ENCODE measurements at places on chromosomes 7 and 10.

DNA sequence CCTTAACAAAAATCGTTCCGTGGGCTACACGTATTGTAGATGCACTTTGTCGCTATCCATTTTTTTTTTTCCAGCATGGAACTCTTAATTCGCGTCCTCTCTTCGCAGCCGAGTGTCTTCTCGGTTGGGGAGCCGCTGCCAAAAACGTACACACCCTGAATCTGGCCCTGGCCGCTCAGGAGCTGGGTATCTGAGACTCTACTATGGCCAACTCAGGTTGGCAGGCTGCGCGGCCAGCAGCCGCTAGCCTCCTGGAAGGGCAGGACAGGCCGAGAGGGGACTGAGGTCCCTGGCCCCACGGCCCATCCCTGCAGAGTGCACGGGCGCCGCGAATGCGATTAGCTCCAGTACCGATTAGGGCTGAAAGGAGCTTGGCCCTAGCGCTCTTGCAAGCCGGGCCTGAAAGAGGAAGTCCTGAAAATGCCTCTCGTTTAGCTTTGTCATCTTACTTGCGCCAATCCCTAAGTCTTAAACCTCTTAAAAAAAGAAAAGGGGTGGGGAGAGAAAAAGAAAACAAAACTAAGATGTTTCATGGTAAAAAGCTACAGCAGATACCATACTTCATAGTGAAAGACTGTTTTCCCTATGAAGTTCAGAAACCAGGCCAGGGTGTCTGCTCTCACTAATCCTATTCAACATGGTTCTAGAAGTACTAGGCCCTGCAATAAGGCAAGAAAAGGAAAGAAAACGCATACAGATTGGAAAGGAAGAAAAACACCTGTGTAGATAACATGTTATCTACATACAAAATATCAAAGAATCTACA lies 113.2 kb upstream of the RHEB start:
- DNase-seq = peak; percentile 38

- no peak for DNase-seq
Observed at GRCh38 chr10:7100032-7100702, 310.7 kb downstream of the SFMBT2 start.

- no peak for DNase-seq
Observed at GRCh38 chr10:43174969-43175368, 36.7 kb downstream of the CSGALNACT2 start.

DNA sequence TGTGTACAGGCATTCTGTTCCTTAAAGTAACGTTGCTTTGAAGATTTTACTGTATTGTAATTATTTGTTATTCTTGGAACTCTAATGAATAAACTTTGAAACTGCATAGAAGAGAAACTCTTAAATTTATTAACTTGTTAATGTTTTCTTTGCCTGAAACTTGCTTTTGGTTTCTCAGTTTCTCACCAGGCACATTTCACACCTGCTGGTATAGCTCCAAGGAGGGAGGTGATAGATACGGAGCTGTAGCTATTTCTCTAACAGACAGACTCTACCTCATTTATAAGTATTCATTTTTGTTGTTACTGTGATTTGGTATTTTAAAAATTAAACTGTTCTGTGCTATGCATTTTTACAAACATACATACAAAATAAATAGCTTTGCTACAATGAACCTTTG lies 32.7 kb downstream of the R3HCC1L start:
- no peak for DNase-seq

DNA sequence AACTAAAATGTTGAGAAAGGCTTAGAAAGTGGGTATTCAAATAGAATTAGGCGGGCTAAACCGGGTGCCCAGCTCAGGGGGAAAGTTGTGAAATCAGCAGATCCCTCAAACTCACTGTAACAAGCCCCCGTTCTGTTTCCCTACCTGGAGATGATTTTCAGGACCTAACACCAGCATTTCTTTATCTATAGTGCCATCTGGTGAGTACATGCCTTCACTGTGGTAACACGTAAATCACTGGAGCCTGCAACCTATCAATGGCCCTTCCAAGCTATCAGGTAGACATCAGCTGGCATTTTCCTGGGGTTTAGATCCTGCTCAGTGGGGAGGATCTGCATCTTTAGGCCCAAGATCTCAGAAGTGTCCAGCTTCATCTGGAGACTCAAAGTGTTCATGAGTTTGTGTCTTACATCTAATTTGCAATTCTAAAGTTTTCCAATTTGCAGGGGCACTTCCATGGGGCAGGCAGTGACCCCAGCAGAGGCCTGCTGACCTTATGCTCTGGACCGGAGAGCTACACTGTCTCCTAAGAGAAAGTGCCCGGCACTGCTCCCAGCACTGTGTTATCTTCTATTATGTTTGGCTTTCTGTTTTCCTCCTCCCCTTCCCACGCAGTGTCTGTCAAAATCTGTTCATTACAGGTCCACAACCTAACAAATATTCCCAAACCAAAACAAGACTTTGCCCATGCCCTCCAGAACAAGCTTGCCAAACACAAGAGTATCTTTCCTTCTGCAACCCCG lies 132.5 kb downstream of the LSM5 start:
- DNase-seq = no peak

DNA sequence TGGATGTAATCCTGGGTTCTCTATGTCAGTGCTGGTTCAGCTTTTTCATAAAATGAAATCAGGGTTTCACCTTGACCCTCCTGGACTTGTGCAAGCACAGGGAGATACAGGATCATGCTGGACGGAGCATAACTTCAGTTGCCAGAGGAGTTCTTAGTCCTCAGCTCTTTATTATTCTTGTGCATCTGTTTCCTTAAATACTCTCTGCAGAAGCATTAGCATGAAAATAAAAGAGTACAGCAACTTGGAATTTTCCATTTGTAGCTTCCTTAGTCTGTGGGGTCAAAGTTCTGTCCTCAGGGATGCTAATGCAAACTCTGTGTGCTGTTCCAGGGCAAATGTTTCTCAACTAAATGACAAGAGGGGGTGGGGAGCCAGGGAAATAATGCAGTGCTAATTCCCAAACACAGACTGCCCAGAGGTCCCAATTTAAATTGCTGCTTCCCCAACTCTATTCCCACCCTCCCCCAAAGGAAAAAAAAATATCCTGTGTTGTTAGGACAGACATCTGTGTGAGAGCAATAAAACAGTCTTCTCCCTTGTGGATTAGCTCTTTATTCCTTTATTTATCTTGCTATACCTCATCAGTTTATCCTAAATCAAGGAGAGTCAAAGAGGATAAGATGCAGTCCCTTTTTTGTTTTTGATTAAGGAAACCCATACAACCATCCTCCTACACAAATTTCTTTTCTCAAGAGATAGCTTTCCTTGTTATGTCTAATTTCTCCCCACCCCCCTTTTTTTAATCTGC lies 905.0 kb downstream of the LRMDA start:
- peak; percentile 68 for DNase-seq

- DNase-seq = no peak
Observed at GRCh38 chr7:41326616-41327015, 376.3 kb downstream of the INHBA start.

DNA sequence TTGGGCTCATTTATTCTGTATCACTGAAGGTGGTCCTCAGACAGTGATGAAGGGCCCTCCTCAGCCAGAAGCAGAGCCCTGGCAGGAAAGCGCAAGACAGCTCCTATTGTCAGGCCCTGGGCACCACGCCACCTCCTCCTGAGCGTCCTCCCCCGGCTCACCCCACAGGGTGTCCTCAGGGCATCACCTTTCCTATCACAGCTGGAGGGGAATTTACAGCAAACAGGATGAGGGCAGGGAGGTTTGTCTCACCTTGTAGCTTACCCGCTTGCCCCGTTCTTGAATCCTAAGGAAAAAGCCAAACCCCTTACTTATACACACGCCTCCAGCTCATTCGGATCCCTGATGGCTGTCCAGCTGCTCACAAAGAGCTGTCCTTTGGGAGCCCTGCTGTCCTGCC lies 50.2 kb upstream of the LANCL2 start:
- DNase-seq = no peak

DNA sequence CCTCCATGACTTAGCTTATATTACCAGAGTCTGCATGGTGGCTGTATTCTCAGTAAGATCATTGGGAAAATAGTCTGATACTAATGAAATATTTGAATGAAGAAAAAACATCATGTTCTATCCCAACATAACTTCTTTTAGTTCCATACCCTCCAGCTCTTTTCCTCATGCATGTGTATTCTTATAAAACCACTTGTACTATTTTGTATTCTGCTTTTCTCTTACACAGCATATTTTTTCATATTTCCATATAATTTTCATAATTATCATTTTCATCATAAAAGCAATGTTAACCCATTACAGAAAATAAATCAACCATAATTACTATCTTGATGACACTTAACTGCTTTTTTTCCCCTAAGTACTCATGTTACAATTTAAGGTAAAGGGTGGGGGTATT lies 371.2 kb upstream of the LRGUK start:
- no peak for DNase-seq

- peak; percentile 23 for DNase-seq
Observed at GRCh38 chr7:112877691-112878460, 87.7 kb upstream of the TMEM168 start.

DNA sequence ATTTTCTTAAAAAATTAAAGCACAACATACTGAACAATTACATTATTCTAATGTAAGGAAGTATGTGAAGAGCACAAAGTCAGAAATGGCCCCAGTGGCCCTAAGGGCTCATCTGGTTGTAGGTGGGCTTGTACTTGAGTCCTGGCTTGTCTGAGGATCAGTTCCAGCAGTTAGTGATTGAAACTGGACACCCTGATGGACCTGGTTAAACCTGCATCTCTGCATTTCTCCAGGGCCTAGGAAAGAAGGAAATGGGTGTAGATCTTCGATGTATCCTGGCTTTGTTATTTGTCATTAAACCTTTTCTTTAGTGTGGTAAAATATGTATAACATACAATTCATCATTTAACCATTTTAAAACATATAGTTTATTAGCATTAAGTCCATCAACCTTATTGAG lies 9.7 kb upstream of the AKR1C2 start:
- no peak for DNase-seq

DNA sequence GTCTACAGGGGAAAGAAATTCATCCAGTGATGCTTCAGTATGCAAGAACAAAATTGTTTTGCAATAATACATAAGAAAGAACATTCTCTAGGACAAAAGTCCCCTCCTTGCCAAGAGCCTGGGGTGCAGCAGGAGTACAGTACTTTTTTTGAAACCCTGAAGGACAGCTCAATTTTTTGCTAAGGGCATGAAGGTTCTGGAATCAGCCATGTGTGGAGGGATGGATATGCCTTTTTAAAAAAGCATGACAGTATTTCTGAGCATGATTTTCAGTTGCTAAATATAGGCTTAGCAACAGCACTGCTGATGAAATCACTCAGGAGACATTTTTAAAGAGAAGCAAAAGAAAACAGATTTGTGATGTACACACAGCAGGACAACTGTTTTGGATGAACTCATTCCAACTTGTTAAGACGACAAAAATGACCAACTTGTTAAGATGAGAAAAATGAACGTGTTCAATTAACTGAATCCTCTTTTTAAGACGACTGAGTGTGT lies 39.3 kb downstream of the HBP1 start:
- DNase-seq = peak; percentile 27

GRCh38 chr10:129491123-129491734 lies 24.2 kb downstream of the MGMT start:
- no peak for DNase-seq

GRCh38 chr10:72134785-72135767 lies 46.7 kb upstream of the SPOCK2 start:
- DNase-seq = no peak

DNA sequence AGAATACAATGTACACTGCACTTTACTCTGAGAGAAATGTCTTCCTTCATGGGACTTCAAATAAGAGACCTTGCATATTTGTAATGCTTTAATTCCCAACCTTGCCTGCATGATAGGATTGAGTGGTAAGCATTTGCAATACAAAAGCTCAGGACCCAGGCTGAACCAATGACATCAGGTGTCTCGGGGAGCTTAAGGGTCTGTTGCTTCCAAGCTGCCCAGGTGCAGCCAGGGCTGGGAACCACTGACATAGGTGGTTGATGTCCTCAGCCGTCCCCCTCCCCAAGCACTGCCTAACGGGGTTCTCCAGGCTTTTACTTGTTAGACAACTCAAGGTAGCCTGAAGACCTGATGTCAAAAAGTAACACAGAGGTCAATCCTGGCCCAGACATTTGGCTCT lies 29.1 kb downstream of the FIGNL1 start:
- DNase-seq = no peak

- DNase-seq = no peak
Observed at GRCh38 chr7:158584407-158584806, 3.2 kb downstream of the PTPRN2 start.

DNA sequence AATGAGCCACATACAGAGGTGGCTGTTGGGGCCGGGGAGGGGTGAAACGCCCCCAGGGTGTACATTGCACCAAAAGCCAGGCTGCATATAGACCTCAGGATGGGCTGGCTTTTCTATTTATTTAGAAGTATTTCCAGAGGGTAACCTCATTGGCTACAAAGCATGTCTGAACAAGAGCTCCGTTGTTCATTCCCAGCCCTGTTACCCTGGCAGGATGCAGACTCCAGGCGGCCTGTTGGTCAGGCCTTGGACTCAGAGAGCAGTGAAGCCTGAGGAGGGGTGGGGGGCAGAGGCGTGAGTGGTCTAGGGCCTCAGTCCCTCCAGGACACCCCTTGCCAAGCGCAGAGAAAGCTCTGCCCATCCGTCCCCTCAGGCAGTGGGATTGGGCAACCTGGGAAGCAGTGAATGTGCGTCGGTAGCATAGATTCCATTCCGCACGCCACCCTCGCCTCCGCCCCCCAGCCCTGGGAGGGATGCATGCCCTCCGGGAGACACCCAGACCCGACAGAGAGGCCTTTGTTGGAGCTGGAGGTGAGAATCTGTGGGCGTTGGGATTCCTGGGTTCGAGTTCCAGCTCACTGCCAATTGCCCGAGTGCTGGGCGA lies 41.9 kb downstream of the TCF7L2 start:
- no peak for DNase-seq
